Sigmoid colon (tissue), 7 donors: ENCODE measurements at places on chromosomes 2 and 18. TPM values are rescaled to one million over a fixed set of nuclear protein-coding genes. Genes with fewer than 3 reads are reported as not detected.

GRCh38 chr2:227793148-227793712, 20.4 kb upstream of the CCL20 start:
- no peak overlapping the region for H3K27ac ChIP-seq
- no peaks in the 10 kb centered on the region for H3K27me3 ChIP-seq
- no peaks in the 10 kb centered on the region for H3K36me3 ChIP-seq

DNA sequence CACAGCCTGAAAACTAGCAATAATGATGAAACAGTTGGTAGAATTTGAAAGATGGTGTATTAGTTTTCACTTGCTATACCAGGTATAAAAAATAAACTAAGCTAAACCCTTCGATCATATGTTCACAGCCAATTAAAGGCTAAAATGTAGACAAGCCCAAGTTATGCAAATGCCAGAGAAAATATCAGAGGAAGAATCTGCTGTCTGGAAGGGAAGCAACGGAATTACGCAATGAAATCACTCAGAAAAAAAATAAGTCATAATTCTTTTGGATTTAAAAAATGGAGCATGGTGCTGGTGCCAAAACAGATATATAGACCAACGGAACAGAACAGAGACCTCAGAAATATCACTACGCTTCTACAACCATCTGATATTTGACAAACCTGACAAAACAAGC, 108.3 kb downstream of the ARL4C start:
- DNase-seq: no peak
- H3K4me3 ChIP-seq: no peak overlapping the region
- H3K27me3 ChIP-seq: no peaks in the 10 kb centered on the region
- no peak overlapping the region for H3K27ac ChIP-seq
- no peaks in the 10 kb centered on the region for H3K36me3 ChIP-seq
- no peaks in the 10 kb centered on the region for H3K4me1 ChIP-seq

DNA sequence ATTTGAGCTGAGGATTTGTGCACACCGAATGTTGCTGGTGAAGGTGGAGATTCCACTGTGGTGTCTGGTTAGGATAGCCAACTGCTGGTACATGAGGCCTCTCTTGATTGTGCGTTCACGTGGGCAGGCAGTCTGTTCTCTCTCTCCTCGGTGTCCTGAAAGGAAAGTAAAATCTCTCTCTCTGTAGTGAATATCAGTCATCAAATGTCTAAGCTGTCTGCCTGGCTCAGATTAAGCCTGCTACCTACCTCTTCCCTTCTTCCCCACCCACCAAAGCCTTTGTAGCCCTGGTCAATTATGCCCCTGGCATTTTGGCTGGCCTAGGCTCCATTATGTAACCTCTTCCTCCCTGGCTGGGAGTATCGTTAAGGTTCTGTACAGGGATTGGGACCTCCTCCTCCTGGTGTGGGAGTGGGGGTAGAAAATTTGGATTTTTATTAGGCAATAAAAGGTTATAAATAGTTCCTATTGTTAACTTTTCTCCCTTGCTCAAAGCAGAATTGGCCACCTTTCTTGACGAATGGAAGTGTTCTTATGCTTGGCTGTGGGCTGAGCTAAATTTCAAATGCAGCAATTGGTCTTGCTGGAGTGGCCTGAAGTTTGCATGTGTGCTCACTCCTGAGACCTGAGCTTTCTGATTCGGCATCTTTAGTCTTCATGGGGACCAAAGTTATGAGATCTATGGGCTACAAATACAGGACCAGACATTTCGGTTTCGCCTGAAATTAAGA, 148.8 kb downstream of the WDSUB1 start:
- DNase-seq: no peak
- H3K4me1 ChIP-seq: peaks cover 47% of the 10 kb centered on the region
- H3K27ac ChIP-seq: peak overlapping the region; percentile 71
- H3K27me3 ChIP-seq: no peaks in the 10 kb centered on the region
- no peak overlapping the region for H3K4me3 ChIP-seq

- H3K4me1 ChIP-seq: no peaks in the 10 kb centered on the region
- no peak for DNase-seq
Measured at GRCh38 chr2:226023383-226023782, 623.9 kb downstream of the NYAP2 start.

Gene LOXL3
- total RNA-seq: 5.4 TPM

Gene TDRD15
- total RNA-seq: not detected

GRCh38 chr2:11367170-11367730, 22.8 kb upstream of the ROCK2 start:
- no peak overlapping the region for H3K4me3 ChIP-seq
- H3K36me3 ChIP-seq: no peaks in the 10 kb centered on the region
- H3K27me3 ChIP-seq: no peaks in the 10 kb centered on the region
- H3K4me1 ChIP-seq: peaks cover 9% of the 10 kb centered on the region
- H3K27ac ChIP-seq: no peak overlapping the region

DNA sequence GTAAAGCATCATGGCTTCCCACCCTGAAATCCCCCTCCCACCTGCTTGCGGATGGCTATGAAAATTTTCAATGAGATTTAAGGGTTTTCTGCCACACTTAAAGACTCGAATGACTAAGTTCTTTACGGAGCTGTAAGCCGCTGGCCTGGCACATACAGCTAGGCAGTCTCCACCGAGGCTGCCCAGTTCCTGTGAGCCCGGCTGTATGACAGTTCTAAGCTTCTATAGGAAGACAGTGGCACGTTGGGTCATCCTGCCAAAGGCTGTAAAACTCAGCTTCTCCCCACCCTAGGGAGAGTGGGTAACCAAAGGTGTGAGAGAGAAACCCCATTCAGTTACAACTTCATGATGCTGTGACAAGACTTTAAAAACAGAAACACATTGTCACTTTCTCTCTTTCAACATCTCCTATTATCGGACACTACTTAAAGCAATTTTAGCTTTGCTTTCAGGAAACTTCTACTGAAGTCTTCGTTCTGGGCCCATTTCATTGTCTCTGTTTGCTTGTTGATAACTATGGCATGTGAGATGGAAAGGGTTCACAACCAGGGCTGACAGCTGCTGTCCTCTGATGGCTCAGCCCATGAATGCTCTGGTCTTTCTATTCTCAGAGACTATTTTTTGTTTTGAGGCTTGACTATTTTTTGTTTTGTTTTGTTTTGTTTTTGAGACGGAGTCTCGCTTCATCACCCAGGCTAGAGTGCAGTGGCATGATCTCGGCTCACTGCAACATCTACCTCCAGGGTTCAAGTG, 7.1 kb downstream of the CASP8 start:
- DNase-seq: no peak
- H3K27me3 ChIP-seq: no peaks in the 10 kb centered on the region
- no peak overlapping the region for H3K4me3 ChIP-seq
- H3K36me3 ChIP-seq: no peaks in the 10 kb centered on the region

DNA sequence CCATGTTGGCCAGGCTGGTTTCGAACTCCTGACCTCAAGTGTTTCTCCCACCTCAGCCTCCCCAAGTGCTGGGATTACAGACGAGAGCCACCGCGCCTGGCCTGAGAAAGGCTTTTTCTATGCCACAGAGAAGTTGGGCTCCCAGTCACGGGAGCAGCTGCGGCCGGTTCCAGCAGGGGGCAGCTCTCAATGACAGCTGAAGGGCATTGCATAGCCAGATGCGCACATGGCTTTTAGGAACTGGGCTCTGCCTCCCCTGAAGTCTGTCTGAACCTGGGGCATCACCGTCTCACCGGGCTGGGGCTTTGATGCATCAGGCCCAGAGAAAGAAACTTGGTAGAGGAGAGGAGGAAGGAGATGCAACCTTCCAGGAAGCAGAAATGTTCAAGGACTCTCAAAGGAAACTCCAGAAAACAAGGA, 84.2 kb upstream of the LAPTM4A start:
- H3K4me1 ChIP-seq: no peaks in the 10 kb centered on the region
- H3K27ac ChIP-seq: no peak overlapping the region
- DNase-seq: peak; percentile 72
- no peaks in the 10 kb centered on the region for H3K36me3 ChIP-seq
- no peak overlapping the region for H3K4me3 ChIP-seq
- H3K27me3 ChIP-seq: no peaks in the 10 kb centered on the region

Gene CPO
- total RNA-seq: 1.1 TPM

Gene COL4A3
- 0.68 TPM for total RNA-seq

- H3K36me3 ChIP-seq: no peaks in the 10 kb centered on the region
- H3K27ac ChIP-seq: no peak overlapping the region
- H3K27me3 ChIP-seq: no peaks in the 10 kb centered on the region
- H3K4me3 ChIP-seq: no peak overlapping the region
- H3K4me1 ChIP-seq: no peaks in the 10 kb centered on the region
- DNase-seq: no peak
Measured at GRCh38 chr2:150389447-150389846, 98.0 kb downstream of the RND3 start.

GRCh38 chr2:127633556-127634065, 12.3 kb upstream of the GPR17 start:
- H3K27ac ChIP-seq: peak overlapping the region; percentile 89
- no peaks in the 10 kb centered on the region for H3K27me3 ChIP-seq
- peaks cover 85% of the 10 kb centered on the region for H3K4me1 ChIP-seq
- H3K36me3 ChIP-seq: peaks cover 3% of the 10 kb centered on the region

GRCh38 chr2:222743251-222743812, 71.9 kb downstream of the MOGAT1 start:
- no peak overlapping the region for H3K27ac ChIP-seq
- H3K4me3 ChIP-seq: no peak overlapping the region
- no peaks in the 10 kb centered on the region for H3K4me1 ChIP-seq
- no peak for DNase-seq

DNA sequence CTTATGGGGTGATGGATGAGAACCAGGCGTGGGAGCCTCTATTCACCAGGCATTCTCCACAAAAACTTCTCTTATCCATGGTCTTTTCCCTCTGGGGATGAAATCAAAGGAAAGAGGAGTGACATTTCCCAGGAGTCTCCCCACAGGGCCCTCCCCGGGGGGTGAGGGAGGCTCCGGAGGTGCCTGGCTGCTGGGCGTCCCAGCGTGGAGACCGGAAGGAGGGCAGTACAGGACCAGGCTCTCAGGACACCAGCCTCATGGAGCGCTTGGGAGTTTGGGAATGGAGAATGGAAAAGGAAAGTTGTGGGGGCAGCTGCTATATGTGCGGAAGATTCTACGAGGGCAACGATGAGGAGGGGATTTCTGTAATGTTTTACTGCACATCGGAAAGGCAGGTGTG, 22.1 kb downstream of the CIB4 start:
- H3K27me3 ChIP-seq: peaks cover 10% of the 10 kb centered on the region
- no peak overlapping the region for H3K27ac ChIP-seq
- no peaks in the 10 kb centered on the region for H3K36me3 ChIP-seq
- DNase-seq: peak; percentile 28
- no peak overlapping the region for H3K4me3 ChIP-seq

- H3K27ac ChIP-seq: no peak overlapping the region
- DNase-seq: no peak
- H3K27me3 ChIP-seq: no peaks in the 10 kb centered on the region
- no peaks in the 10 kb centered on the region for H3K4me1 ChIP-seq
- H3K36me3 ChIP-seq: no peaks in the 10 kb centered on the region
Measured at GRCh38 chr2:143429932-143430679, 300.9 kb downstream of the ARHGAP15 start.
